ENCODE measurements at places on chromosomes 7 and 10.

- peak; percentile 64 for DNase-seq
Observed at GRCh38 chr10:102612964-102613275, 31.4 kb upstream of the TRIM8 start.

DNA sequence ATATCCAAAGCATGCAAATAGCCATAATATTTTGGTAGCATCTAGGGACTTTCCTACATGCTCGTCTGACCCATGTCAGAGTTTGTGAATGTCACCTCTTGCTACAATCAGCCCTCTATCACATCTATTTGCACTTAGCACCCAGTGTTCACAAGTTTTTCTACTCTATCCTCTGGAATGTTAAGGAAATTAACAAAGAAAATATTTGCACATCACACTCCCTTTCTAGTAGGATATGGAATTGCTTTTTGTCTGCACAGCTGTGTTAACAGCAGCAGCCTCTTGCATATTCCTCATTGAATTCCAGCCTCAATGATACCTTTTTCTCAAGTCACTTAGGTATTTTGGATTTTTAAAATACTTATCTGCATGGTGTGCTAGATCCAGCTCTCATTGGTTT lies 403.1 kb upstream of the SEMA3C start:
- no peak for DNase-seq

DNA sequence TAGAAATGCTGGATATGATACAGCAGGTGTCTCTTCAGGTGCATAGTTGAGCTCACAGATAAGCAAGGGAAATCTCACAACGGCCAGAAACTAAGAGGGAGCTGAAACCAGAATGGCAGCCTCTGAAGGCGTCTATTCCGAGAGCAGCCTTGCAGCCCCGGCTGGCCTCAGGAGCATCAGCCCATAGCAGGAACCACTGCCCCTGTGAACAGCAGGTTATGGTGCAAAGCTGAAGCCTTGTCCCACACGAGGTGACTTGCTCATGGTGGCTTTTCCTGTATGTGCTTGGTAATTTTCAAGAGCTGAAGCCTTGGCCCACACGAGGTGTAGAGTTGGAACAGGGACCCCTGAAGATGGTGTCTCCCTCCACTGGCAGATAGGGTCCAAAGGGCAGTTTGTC lies 33.2 kb downstream of the BNIP3 start:
- DNase-seq, result peak; percentile 16

- DNase-seq, result no peak
Observed at GRCh38 chr10:129004398-129004797, 462.6 kb upstream of the MGMT start.

- DNase-seq, result no peak
Observed at GRCh38 chr7:12415072-12415471, 11.4 kb upstream of the VWDE start.

DNA sequence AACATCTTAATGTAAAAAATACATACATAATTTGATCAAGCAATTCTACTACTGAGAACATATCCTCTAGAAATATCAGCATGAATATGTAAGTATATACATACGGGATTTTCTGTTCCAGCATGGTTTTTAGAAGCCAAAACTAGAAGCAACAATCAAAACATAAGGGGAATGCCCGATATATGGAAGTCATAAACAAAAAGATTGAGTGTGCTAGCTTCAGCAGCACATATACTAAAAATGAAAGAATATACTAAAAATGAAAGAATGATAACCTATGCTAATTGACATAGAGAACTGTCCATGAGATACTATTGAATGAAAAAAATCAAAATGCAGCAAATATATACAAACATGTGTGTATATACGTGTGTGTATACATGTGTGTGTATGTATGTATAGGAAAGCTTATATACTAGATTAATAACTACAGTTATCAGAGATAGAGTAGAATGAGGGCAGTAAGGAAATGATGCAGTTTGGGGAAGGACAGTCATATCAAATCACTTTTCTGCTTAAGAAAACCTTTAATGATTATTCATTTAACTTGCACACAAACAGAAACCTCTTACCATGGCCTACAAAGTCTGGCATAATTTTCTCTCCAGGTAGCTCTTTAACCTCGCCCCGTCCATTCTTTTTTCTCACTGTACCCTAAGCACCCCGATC lies 72.9 kb downstream of the NPY start:
- DNase-seq, result no peak

GRCh38 chr10:114996542-114996941 lies 58.5 kb downstream of the TRUB1 start:
- DNase-seq, result no peak

- no peak for DNase-seq
Observed at GRCh38 chr10:79295563-79295962, 51.7 kb upstream of the PPIF start.

DNA sequence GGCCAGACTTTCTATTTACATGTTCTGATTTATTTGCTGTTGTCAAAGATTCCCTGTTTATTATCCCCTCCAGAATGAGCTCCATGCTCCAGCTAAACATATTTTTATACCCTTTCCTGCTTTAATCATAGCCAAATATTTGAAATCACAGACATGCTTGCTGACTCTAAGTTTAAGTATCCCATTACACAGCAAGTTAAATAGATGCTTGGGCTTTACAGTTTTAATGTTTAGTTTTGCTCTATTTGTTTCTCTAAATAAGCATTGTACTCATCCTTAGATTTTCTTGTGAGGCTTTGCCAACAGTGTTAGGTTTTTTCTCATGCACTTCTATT lies 196.8 kb downstream of the TAX1BP1 start:
- no peak for DNase-seq

GRCh38 chr10:31762316-31762715 lies 166.3 kb downstream of the ARHGAP12 start:
- DNase-seq, result no peak

- DNase-seq, result no peak
Observed at GRCh38 chr10:98074315-98074911, 44.0 kb upstream of the CRTAC1 start.

DNA sequence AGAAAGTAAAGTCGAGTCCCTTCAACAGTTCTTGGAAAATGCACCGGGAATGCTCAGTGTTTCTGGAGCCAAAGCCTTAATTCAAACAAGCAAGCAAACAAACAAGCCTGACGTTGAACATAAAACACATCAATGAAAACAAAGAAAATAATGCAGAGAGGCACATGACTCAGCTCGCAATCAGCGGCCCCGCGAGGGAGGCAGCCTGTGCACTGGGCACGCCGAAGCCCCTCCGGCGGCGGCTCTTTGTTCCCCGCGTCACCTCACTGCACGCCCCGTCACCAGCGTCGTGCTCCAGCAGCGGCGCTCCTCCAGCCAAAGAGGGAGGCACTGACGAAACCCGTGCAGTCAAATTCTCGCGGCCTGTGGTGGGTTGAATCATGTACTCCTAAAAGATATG lies 151.5 kb downstream of the DNAJB6 start:
- DNase-seq, result no peak

GRCh38 chr10:80909254-80909653 lies 371.6 kb downstream of the SH2D4B start:
- no peak for DNase-seq

DNA sequence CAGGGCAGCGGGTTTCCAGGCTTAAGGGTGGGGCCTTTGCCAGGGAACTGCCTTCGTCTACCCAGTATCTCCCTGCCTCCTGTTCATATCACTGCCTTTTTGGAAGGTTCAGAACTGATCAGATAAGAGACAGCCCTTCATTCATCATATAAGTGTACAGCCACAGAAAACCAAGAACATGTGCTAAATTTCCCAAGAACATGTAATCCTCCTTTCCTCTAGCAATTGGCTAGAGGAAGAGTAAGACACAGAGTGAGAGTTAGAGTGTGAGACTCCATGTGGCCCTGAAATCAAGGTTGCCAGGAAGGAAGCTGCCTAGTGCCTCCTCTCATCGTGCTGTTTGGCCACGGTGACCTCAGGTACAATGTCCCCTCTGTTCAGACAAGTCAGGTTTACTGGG lies 770.9 kb downstream of the TNS3 start:
- no peak for DNase-seq

DNA sequence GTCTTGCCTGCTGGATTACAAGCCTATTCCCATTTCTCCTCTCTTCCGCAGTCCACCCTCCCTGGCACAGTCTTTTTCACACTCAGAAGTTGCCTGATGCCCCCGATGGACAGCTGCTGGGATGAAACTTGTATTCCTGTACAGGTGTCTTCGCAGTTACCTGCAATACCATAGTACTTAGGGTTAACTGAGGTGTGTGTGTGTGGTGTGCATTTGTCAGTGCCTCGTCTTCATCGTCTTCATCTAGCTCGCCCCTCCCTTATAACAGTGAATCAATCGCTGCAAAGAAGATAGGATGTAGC lies 11.0 kb downstream of the NXPH1 start:
- DNase-seq, result no peak

GRCh38 chr10:128124813-128125403 lies 1.3 kb downstream of the MKI67 start:
- no peak for DNase-seq

GRCh38 chr10:12401466-12401865 lies 52.1 kb downstream of the CAMK1D start:
- no peak for DNase-seq

DNA sequence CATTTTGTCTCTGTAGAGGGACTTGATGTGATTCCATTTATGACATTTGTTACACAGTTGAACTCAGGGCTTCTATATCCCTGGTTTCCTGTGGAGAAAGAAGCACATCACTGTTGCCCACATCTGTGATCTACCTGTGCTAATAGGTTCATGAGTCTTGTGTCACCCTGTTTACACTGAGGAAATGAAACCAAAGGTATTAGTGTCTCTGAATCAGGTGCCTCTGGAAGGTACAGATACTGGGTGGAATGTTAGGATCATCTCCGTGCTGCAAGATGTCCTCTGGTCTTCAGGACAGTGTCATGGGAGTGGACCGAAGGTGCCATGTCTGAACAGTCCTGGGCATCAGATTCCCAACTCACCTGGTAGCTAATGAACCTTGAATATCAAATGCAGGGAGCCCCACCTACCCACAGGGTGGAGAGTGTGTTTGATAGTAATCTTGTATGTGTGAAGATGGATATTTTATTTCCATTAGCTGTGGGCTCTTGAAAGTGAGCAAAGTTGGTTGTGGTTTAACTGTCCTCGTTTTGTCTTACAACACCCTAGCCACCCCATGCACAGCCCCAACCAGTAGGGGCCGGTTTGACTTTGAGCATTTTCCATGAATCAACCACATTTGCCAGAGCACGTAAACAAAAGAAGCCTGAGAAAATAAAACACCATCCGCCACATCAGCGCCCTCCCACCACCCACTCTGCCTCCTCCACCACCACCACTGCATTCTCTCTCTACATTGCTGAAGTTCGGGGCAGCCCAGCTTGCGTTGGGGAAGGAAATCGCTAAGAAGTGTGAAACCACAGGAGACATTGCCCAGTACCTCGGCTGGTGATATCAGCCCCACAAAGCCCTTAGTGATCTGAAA lies 40.7 kb downstream of the TARP start:
- peak; percentile 79 for DNase-seq

- DNase-seq, result no peak
Observed at GRCh38 chr7:71511361-71511807, 379.4 kb downstream of the GALNT17 start.

GRCh38 chr7:116653204-116653603 lies 18.8 kb upstream of the MET start:
- no peak for DNase-seq

- DNase-seq, result no peak
Observed at GRCh38 chr7:135734343-135734689, 6.3 kb upstream of the SLC13A4 start.

DNA sequence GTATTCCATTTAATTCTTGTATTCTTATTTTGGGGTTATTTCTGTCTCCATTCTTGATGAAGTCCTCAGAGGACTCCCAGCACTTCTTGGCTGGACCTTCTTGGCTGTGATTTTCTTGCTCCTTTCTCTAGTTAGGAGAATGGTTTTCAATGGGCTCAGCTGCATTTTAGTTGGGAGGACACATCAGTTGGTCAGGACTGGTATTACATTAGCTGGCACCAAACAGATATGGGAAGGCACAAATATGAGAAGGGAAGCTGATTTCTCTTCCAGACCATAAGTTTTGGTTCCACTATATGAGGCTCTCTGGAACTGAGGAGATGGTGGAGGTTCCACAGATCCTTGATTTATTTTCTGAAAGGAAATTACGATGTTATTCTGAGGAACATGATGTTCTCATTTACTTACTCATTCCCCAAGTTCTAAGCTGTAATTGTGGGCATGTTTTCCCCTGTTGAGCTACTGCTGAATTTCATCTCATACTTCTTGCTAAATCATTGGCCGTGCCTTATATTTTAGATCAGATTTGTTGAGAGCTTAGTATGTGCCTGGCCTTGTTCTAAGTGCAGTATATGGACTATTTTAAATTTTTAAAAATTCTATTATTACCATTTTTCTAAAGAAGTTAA lies 261.0 kb downstream of the THSD7A start:
- no peak for DNase-seq

Measured in activated T-cell treated with anti-CD3 and anti-CD28 coated beads, Interleukin-2, amount 50 U/mL, for 24 hours (primary cell).